ENCODE measurements at places on chromosomes 12 and 14.

- no peak for DNase-seq
These were observed 17.2 kb upstream of the PIWIL1 start for GRCh38 chr12:130320536-130320935.

DNA sequence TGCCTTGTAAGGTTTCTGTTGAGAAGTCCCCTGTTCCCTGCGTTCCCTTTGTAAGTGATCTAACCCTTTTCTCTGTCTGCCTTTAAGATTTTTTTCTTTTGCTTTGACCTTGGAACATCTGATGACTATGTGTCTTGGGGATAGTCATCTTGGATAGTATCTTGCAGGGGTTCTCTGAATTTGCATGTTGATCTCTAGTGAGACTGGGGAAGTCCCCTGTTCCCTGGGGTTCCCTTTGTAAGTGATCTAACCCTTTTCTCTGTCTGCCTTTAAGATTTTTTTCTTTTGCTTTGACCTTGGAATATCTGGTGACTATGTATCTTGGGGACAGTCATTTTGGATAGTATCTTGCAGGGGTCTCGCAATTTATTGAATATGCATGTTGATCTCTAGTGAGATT, 38.2 kb upstream of the TMX1 start:
- no peak for DNase-seq

- no peak for DNase-seq
These were observed 59.8 kb upstream of the KRR1 start for GRCh38 chr12:75571204-75571603.

- no peak for DNase-seq
These were observed 113.2 kb downstream of the DENND5B start for GRCh38 chr12:31477687-31478086.

GRCh38 chr14:91125271-91125660, 11.4 kb downstream of the DGLUCY start:
- DNase-seq, result no peak

- DNase-seq, result no peak
These were observed 67.8 kb downstream of the METTL25 start for GRCh38 chr12:82426081-82426480.

GRCh38 chr14:101122237-101123141, 219.0 kb upstream of the RTL1 start:
- no peak for DNase-seq

DNA sequence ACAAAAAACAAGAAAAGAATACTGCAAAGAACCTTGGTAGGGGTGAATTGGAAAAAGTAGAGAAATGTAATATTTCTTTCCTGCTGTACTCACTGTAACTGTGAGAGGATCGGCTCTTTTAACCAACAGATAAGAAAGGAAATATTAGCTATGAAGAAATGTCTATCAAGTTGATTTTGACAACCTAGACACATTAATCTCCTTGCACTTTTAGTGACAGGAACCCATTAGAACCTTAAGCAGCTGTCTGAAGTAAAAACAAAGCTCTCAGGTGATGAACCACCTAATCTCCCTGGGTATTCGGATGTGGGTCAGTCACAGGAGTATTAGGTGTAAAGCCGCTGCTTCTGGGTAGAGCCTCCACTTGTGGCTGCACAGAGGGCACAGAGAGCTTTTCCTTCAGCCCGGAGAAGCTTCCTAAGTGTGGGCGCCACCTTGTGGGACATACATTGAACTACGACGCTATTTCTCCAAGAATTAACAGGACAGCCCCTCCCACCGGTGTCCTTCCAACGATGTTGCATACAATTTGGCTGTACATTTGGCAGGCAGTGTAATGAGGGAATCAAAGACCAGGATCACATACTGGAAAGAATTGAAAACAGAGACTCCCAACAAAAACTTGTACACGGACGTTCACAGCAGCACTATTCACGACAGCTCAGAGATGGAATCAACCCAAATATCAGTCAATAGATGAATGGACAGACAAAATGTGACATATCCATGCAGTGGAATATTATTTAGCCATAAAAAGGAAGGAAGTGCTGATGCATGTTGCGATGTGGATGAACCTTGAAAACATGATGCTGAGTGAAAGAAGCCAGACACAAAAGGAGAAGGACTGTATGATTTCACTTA, 28.9 kb upstream of the MAPKAPK5 start:
- peak; percentile 68 for DNase-seq

- no peak for DNase-seq
These were observed 540 bp downstream of the PAX9 start for GRCh38 chr14:36662258-36662542.

GRCh38 chr14:69606258-69607184, 4.9 kb upstream of the SUSD6 start:
- no peak for DNase-seq

DNA sequence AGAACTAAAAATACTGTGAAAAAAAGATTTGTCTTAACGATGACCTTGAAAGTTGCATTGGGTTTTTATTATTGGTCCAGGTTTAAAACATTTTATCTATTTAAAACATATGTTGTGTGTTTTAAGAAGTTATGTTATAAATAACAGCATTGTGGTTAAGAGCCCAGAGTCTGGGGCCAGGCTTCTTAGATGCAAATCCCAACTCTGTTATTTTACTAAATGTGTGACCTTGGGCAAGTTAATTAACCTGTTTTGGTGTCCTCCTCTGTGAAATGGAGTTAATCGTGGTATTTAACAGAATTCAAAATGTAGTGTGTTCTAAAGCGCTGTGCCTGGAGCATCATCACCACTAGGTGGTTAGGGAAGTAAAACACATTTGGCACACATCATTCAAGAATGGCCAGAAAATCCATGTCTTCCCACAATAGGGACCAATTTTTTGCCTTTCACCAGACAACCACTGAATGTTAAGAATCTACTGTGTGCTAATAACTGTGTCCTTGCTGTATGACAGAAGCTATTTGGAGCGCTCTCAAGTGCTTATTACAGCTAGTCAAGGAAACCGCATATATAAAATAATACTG, 133.3 kb downstream of the MON2 start:
- no peak for DNase-seq

- no peak for DNase-seq
These were observed 10.7 kb downstream of the LLPH start for GRCh38 chr12:66119870-66120241.

- no peak for DNase-seq
These were observed 49.7 kb downstream of the C14orf132 start for GRCh38 chr14:96088911-96089310.

- no peak for DNase-seq
These were observed 92.2 kb downstream of the PIWIL1 start for GRCh38 chr12:130429656-130430505.

GRCh38 chr14:61322011-61322798, 826 bp downstream of the PRKCH start:
- DNase-seq, result no peak

GRCh38 chr12:131391399-131391798, 319.5 kb upstream of the SFSWAP start:
- DNase-seq, result no peak

DNA sequence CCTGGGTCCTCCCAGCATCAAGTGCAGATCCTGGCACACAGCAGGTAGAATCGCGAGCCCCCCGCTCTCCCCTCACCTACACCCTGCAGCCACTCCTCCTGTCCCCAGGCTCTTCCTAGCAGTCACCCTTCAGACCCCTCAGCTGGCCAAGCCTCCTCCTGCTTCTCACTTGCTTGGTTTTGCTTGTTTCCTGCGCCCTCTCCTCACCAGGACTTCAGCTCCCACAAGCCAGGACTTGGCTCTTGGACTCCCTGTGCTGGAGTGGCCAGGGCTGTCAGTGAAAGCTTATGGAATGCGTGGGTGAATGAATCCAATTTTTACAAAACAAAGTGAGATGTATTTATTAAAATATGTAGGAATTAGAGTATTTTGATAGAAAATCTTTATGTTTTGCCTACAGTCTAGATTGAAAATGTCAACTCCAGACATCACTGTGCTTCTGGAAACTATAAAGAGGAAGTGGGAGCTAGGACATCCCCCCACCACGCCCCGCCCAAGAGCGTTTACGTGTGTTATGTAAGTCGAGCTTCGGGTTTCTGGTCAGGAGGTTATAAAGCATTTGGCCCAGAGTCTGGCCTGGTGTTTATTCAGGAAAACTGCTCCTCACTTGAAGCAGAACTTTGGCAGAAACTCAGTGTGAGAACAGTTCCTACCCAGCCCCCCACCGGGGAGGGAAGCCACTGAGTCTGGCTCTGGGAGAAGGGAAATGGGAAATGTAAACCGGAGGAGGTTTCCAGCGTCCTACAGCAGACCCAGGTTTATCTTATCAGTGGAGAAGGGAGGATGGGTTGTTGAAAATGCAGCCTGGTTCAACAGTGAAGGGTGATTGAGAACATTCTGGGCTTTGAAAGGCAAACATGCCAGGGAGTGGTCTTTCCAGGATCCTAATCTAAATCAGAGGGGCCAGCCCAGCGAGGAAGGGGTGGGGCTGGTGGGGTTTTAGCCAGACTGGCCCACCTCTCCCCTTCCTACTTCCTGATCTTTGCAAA, 8.8 kb downstream of the ALDH2 start:
- DNase-seq, result peak; percentile 53

GRCh38 chr12:84658877-84659276, 253.7 kb downstream of the SLC6A15 start:
- peak; percentile 23 for DNase-seq

DNA sequence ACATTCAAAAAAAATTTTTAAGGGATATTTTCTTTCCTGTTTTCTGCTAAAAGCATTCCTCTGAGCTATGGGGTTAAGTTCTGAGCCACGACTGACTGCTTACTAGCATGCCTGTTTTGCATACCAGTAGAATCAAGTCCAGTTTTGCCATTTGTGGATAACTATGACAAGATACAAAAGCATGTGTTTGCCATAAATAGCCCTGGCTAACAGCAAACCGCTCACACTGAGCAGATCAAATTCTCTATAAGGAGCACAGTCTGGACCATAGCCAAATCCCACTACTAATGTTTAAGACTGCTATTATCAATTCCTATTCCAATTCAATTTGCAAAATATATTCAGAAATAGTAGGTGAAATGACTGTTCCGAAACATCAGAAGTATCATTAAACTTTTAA, 3.2 kb downstream of the CFL2 start:
- peak; percentile 91 for DNase-seq

GRCh38 chr12:643475-644302, 19.6 kb downstream of the NINJ2 start:
- DNase-seq, result no peak

DNA sequence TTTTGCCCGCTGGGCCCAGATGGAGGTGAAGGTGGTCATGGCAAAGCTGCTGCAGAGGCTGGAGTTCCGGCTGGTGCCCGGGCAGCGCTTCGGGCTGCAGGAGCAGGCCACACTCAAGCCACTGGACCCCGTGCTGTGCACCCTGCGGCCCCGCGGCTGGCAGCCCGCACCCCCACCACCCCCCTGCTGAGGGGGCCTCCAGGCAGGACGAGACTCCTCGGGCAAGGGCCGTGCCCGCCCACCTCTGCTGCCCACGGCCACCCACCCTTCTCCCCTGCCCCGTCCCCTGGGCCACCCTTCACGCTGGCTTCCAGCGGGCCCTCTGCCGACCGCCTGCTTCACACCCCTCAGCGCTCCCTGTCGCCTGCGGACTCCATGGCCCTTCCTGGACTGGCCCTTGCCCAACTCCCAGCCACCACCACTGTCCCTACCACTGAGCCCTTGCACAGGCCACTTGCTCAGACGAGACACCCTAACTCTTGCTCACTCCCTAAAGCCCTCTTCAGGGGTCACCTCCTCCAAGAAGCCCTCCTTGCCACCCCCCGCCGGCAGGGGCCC, 42.5 kb downstream of the CYP46A1 start:
- DNase-seq, result no peak

DNA sequence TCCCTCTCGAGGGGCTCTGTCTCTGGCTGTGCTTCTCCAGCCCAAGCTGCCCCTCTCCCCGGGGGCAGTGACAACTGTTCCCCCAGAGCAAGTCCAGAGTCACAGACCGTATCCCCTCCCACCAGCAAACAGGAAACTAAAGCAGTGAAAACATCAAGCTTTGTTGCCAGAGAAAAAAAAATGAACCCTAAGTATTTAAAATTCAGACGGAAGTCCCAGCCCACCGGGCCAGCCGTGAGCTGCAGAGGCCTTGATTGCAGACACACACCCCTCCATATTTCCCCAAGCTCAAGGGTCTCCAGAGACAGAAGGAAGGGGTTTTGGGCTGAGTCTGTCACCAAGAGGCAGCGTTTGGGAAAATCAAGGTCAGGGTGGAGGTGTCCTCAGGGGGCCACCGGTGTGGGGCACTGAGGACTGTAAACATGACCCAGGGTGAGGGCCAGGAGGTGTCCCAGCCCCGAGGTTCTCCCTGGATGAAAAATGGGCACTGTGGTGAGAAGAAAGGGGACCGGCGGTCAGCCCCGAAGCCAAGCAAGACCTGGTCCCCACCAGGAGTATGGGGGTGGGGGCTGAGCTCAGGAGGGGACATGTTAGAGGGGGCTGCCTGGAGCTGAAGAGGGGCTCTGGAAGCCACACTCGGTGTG, 7.7 kb downstream of the PHETA1 start:
- DNase-seq, result no peak

DNA sequence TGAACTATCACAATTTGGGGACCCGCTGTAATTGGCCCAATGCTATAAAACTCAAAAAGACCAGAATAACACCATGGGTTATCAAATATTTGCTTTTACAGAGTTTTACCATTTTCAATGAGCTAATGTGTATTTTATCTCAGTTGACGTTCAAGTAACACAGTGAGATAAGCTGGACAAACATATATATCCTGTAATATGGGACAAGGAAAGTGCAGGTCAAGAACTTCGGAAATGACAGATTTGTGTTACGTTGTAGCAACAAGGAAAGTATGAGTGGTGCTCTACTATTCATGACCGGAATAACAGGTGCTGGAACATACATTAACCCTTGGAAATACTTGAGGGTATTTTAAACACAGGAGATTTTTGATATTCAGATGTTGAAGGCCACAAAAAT, 566.4 kb upstream of the FLRT2 start:
- DNase-seq, result no peak

Measured in NCI-H526 treated with DMSO at 0.1 percent for 48 hours (cell line).